Testis (tissue), 5 donors: ENCODE measurements at places on chromosomes 6 and 20. TPM values are rescaled to one million over a fixed set of nuclear protein-coding genes. Genes with fewer than 3 reads are reported as not detected.

GRCh38 chr6:152769159-152769558, 18.6 kb downstream of the VIP start:
- no peaks in the 10 kb centered on the region for H3K36me3 ChIP-seq
- H3K27me3 ChIP-seq, result no peaks in the 10 kb centered on the region
- DNase-seq, result no peak

DNA sequence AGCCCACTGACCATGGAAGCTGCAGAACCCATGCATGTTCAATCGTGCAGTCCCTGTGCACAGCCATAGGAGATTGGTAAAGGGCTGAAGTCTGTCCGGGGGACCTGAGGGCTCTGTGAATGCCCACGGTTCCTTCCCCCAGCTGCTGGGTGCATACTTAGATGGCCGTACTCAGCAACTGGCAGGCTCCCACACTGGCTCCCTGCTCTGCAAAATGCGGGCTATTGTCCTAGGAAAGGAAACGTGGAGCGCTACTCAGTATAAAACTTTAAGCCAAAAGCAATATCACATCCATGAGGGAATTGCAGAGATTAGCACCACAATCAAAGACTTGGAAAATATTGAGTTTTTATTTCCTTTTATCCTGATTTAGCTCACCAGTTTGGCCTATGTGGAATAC, 202.0 kb downstream of the WDR27 start:
- H3K4me3 ChIP-seq, result no peak overlapping the region
- peaks cover 8% of the 10 kb centered on the region for H3K4me1 ChIP-seq
- H3K27me3 ChIP-seq, result no peaks in the 10 kb centered on the region

DNA sequence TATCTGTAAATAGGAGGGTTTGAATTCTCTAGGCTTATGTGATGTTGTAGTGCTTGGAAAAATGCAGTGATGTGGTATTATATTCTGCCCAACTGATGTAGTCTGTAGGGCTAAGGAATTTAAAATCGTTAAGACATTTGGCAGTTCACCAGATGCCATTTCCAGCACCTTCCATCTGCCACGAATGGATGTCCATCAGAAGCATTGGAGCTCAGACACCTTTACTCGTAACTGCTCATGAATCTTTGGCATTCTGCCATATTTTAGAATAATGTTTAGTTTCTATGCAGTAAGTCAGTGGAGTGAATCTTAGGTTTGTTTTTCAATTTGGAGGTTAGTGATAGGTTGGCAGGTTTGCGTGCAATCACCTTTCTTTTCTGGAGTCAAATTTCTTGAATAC, 2.4 kb upstream of the SYTL3 start:
- H3K4me3 ChIP-seq, result no peak overlapping the region
- no peaks in the 10 kb centered on the region for H3K36me3 ChIP-seq
- no peak for DNase-seq

DNA sequence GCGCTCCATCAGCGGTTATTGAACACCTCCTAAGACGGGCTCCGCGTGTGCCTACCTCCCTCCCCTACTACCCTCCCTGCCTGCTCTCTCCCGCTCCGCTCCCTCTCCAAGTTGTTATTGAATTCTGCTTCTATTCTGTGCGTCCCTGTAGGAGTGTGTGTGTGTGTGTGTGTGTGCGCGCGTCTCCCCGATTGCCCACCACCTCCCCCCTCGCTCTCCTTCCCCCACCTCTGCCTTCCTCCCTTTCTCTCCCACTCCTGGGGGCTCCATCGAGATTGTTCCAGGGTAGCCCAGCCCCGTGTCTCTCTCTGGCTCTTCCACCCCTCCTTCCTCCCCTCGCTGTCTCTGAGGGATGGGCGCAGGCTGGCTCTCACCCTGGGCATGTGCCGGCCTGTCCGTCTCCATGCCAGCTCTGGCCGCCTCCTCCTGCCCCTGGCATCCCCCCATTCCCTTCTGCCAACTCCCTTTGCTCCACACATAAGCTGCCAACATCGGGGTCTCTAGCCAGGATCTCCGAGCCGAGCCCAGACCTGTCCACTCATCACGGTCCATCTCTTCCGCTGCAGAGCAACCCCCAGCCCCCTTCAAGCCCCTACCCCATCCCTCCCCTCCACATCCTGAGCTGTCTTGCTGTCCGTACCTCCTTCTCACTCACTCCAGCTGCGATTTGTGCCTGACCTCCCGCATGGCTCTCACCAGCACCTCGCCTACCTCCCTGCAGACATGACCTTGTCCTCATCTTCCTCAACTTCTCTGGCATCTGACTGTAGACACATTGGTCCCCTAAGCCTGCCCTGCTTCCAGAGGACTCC, 68.5 kb downstream of the SRC start:
- no peaks in the 10 kb centered on the region for H3K4me1 ChIP-seq
- no peak overlapping the region for H3K27ac ChIP-seq
- H3K36me3 ChIP-seq, result no peaks in the 10 kb centered on the region

DNA sequence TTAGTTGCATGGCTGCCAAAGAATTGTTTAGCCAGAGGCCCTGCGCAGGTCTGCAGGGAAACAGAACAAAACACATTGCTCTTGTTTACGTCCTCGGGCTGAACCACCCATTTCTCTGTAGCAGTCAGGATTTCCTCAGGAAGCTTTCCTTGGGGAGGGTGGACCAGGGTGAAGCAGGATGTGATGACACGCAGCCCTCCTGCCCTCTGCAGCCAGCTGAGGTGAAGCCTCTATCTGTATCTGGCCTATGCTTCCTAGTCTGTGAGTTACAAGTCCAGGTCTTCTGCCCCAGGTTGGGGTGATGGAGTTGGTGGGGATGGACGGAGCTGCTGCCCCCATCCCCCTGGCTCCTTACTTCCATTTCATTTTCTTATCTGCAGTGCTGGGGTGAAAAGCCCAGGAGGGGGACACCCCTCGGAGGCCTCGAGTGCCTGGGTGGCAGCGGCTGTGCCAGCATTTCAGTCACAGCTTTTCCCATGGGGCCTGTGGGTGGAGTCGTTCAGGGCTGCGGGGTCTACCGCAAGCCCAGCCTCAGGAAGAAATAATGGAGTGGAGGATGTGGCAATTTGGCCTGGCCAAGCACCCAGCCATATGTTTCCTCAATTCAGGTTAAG, 24.9 kb downstream of the SASH1 start:
- no peak overlapping the region for H3K4me3 ChIP-seq
- DNase-seq, result peak; percentile 42

DNA sequence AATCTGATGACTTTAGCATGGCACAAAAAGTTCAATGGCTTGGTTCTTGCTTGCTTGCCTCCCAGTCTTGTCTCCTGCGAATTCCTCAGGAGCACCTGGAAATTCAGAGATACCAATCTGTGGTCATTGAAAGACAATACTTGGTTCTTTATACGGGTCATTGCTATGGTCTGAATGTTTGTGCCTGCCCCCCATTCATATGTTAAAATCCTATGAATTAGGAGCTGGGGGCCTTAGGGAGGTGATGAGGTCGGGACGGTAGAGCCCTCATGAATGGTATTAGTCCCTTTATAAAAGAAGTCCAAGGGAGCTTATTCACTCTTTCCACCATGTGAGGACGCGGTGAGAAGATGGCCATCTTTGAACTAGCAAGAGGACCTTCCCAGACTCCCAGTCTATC, 721.8 kb downstream of the UTRN start:
- no peaks in the 10 kb centered on the region for H3K36me3 ChIP-seq
- no peak for DNase-seq
- no peaks in the 10 kb centered on the region for H3K27me3 ChIP-seq
- H3K27ac ChIP-seq, result no peak overlapping the region
- H3K4me1 ChIP-seq, result no peaks in the 10 kb centered on the region

DNA sequence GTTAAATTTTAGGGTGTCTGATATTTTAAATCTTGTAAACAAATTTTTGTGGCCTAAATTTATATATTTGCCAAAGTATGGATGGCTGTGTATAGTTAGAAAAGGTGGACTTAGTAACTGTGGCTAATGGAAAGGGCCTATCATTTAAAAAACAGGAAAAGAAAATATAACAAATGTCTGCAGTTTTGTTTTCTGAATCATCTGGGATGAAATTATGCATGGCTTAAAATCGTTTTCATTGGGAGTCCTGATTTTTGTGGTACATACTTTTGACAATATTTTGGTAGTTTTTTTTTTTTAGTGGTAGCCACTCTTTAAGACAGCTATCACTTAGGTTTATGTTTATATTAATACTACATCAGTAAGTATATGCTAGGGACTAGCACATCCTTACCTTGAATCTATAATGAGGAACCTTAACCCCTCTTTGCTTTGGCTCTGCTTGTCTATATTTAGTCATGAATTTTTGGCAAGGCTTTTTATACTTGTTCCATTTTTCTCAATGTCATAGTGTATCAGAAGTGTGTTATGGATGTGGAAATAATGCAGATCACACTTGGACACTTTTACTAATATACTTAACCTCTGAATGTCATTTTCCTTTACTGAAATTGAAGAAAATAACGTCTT, 5.6 kb downstream of the ARID1B start:
- H3K4me1 ChIP-seq, result no peaks in the 10 kb centered on the region
- no peaks in the 10 kb centered on the region for H3K36me3 ChIP-seq
- peak overlapping the region; percentile 40 for H3K27ac ChIP-seq
- no peak for DNase-seq
- H3K4me3 ChIP-seq, result peak overlapping the region; percentile 72
- H3K27me3 ChIP-seq, result no peaks in the 10 kb centered on the region

- no peaks in the 10 kb centered on the region for H3K4me1 ChIP-seq
- DNase-seq, result no peak
- H3K36me3 ChIP-seq, result no peaks in the 10 kb centered on the region
- H3K4me3 ChIP-seq, result no peak overlapping the region
- H3K27ac ChIP-seq, result no peak overlapping the region
Measured at GRCh38 chr6:135090819-135091218, 36.2 kb upstream of the HBS1L start.

DNA sequence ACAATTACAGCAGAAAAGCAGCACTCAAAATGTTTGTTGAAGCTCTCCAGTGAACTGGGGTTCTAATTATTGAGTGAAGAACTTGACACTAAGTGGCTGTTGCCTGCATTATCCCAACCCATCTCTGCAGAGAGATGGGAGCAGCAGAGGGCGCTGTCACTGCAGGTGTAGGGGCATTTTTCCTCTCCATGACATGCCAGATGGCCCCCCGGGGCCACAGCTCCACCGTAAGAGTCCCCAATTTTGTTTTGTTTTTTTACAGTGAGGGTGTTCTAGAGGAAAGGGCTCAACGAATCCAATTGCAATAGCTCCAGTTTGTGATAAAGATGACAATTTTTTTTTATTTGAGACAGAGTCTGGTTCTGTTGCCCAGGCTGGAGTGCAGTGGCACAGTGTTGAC, 1.9 kb upstream of the FUCA2 start:
- no peaks in the 10 kb centered on the region for H3K27me3 ChIP-seq
- H3K36me3 ChIP-seq, result no peaks in the 10 kb centered on the region
- H3K27ac ChIP-seq, result no peak overlapping the region
- DNase-seq, result peak; percentile 18

- no peaks in the 10 kb centered on the region for H3K27me3 ChIP-seq
- no peak overlapping the region for H3K27ac ChIP-seq
- peaks cover 23% of the 10 kb centered on the region for H3K4me1 ChIP-seq
- DNase-seq, result no peak
- H3K4me3 ChIP-seq, result no peak overlapping the region
- H3K36me3 ChIP-seq, result no peaks in the 10 kb centered on the region
Measured at GRCh38 chr6:41777551-41778285, 2.0 kb downstream of the FRS3 start.

- H3K27me3 ChIP-seq, result no peaks in the 10 kb centered on the region
- no peak overlapping the region for H3K4me3 ChIP-seq
- no peak for DNase-seq
- H3K27ac ChIP-seq, result no peak overlapping the region
- H3K36me3 ChIP-seq, result no peaks in the 10 kb centered on the region
- no peaks in the 10 kb centered on the region for H3K4me1 ChIP-seq
Measured at GRCh38 chr6:27962506-27962905, 5.5 kb downstream of the OR2B6 start.

DNA sequence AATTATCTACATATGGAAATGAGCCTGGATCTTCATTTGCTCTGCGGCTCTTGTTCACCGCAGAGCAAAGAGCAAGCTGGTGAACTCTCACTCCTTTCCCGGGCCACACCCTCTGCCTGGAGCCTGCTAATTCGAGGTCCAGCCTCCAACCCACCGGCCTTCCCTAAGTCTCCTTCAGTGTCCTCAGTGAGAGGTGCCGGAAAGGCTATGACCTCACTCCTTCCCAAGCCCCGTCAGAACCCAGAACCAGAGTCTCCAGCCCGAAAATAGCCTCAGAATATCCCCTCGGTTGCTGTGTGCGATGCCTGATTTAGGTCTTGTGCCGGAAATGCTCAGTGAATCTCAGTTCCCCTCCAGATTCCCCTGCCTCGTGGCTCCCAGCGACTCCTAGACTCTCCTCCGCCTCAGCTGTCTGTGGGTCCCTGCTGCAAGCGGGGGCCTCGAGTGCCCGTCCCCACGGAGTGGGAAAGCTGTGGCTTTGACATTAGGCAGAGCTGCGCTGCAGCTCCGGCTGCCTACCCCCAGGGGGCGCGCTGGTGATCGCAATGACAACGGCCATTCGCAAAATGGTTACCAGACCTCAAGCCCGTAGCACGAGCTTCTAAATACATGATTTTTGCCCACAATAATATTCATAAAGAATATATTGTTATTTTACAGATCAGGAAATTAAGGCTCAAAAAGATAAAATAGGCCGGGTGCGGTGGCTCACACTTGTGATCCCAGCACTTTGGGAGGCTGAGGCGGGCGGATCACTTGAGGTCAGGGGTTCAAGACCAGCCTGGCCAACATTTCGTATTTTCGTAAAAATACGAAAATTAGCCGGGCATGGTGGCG, 4.1 kb upstream of the BNIP5 start:
- DNase-seq, result peak; percentile 87
- peak overlapping the region; percentile 0 for H3K4me3 ChIP-seq
- H3K27ac ChIP-seq, result peak overlapping the region; percentile 70
- no peaks in the 10 kb centered on the region for H3K27me3 ChIP-seq
- peaks cover 9% of the 10 kb centered on the region for H3K4me1 ChIP-seq
- no peaks in the 10 kb centered on the region for H3K36me3 ChIP-seq

DNA sequence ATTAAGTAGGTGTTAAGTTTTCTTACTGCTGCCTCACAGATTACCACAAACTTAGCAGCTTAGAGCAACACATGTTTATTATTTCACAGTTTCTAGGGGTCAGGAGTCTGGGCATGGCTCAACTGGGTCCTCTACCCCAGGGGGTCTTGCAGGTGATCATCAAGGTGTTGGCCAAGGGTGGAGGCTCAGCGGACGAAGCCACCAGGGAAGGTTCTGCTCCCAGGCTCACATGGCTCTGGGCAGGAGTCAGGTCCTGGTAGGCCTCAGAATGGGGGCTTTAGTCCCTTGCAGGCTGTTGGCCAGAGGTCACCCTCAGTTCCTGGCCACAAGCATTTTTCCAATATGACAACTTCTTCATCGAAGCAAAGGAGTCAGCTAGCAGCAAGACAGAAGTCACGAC, 362.5 kb downstream of the PREX1 start:
- H3K27me3 ChIP-seq, result no peaks in the 10 kb centered on the region
- H3K36me3 ChIP-seq, result no peaks in the 10 kb centered on the region
- DNase-seq, result no peak
- no peak overlapping the region for H3K27ac ChIP-seq
- H3K4me1 ChIP-seq, result no peaks in the 10 kb centered on the region
- no peak overlapping the region for H3K4me3 ChIP-seq

- H3K36me3 ChIP-seq, result no peaks in the 10 kb centered on the region
- no peak for DNase-seq
- no peak overlapping the region for H3K27ac ChIP-seq
- H3K27me3 ChIP-seq, result no peaks in the 10 kb centered on the region
- no peaks in the 10 kb centered on the region for H3K4me1 ChIP-seq
Measured at GRCh38 chr6:116424001-116424400, 37.2 kb upstream of the CALHM6 start.

Gene TMEM242
- 10.3 TPM for total RNA-seq

Gene LPA
- total RNA-seq, result 7.2 TPM

Gene RFX6
- total RNA-seq, result 0.94 TPM
